ENCODE measurements at places on chromosomes 16 and 17.

- no peak for DNase-seq
These were observed 43.2 kb downstream of the TSC2 start for GRCh38 chr16:2090777-2091546.

GRCh38 chr17:17072546-17072945, 30.3 kb downstream of the MPRIP start:
- no peak for DNase-seq

- no peak for DNase-seq
These were observed 1.4 kb upstream of the TSPOAP1 start for GRCh38 chr17:58329810-58330537.

- DNase-seq = no peak
These were observed 32.5 kb upstream of the ENDOV start for GRCh38 chr17:80382446-80382845.

DNA sequence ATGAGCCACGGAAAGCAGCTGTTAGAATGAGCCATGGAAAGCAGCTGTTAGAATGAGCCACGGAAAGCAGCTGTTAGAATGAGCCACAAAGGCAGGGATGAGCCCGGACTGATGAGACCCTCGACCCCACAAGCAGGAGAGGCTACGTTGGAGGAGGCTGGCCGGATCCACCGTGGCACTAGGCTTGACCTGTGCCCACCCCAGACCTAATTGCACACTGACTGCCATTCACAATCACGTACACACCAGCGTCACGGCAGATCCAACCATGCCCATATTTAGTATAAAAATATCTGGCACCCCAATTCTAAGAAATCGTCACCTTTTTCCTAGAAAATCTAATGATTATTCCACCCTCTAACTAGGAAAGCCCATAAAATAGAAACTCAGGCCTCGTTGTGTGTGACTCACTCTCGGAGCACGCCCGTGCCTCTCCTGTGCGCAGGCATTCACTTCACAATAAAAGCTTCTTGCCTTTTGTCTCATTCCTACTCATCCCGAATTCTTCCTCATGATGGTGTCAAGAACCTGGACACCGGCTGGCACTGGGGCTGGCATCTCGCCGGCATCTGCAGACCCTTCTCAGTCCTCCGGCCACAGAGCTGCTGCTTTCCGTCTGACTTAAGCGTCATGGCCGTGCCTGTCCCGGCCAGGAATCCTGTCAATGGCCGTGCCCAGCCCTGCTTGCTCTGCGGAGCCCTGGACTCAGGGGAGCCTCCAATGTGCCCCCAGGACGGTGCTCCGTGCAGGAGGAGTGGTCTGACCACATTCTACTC, 5.5 kb upstream of the SECTM1 start:
- no peak for DNase-seq

DNA sequence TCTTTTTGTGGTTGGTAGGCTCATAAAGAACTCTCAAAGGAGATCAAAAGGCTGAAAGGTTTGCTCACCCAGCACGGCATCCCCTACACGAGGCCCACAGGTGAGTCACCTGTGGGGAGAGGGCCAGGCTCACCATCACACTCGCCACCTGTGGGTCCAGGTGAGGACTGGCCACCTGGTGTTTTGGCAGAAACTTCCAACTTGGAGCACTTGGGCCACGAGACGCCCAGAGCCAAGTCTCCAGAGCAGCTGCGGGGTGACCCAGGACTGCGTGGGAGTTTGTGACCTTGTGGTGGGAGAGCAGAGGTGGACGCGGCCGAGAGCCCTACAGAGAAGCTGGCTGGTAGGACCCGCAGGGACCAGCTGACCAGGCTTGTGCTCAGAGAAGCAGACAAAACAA, 11.1 kb downstream of the GNPTG start:
- DNase-seq = no peak

DNA sequence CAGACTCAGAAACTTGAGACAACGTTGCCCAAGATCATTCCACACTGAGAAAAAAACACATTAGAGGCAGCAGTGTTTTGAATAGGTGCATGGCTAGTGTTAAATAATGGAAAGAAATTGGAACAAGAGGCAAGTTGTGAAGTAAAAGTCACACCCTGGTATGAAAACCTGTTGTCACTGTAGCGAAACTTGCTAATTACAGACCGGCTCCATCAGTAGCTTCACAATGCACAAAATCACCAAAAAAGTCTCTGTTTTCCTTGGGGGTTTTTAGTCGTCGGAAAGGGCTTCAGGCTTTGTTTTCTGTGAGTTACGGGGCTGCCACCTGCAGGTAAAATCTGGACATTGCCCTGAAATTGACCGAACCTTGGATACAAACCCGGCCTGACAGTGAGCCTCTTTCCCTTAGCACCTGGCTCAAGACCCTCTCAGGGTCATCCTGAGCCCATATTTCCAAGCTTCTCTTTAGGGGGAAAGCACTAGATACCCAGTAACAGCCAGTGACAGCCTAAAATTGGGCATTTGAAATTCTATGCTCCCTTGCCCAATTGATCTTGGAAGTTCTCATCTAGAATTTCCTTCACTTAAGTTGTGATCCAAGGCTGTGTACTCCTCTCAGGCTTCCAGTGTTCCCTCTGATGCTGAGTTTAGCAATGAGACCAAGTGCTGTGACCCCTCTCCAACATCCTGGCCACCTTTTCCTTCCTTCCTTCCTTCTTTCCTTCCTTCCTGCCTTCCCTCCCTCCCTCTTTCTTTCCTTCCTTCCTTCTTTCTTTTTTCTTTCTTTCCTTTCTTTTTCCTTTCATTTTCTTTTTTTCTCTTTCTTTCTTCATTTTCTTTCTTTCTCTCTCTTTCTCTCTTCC, 7.2 kb upstream of the GRB2 start:
- DNase-seq = peak; percentile 39

- DNase-seq = no peak
These were observed 968 bp downstream of the CEP112 start for GRCh38 chr17:66190738-66191592.

DNA sequence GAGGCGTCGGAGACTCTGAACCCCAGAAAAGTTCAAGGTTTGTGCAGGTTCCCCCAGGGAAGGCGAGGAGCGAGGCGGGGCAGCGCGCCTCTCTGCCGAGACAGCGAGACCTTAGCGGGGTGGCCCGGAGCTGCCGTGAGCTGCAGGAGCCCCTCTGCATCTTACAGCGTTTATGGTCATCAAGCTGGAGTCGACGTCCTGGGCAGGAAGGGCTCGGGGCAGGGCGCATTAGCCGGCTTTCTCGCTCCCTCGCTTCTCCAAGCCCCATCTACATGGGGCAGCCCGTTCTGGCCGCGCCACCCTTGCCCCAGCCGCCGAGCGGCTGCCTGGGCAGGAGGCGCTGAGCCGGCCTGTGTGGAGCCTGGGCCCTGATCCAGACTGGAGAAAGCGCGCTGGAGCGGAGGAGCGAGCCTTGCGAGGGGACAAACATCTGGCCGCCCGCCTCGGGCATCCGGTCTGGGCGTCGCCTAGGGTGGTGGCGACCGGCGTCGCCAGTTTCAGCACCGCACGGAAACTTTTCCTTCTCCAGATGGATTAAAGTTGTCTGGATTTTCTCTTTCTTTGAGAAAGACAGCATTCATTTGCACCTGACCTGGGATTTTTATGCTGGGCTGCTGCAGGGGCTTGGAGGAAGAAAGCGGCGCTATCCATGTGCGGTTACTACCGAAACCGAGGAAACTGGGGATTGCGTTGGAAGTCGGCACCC, 750 bp downstream of the TMEM132E start:
- DNase-seq = no peak

GRCh38 chr16:57191056-57191571, 5.0 kb downstream of the RSPRY1 start:
- no peak for DNase-seq

DNA sequence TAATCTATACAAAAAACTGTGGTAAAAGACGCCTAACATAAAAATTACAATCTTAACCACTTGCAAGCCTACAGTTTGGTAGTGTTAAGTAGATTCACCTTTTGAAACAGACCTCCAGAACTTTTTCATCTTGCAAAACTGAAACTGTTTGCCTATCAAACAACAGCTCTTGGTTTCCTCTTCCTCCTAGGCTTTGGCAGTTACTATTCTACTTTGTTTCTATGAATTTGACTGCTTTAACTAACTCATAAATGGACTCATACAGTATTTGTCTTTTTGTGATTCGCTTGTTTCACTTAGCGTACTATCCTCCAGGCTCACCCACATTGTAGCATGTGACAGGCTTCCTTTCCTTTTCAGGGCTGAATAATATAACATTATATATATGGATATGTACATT, 97.0 kb downstream of the PRKCA start:
- DNase-seq = no peak

- no peak for DNase-seq
These were observed 50.3 kb downstream of the KPNA2 start for GRCh38 chr17:68085771-68086381.

GRCh38 chr17:81976332-81977210, 858 bp upstream of the ASPSCR1 start:
- no peak for DNase-seq

DNA sequence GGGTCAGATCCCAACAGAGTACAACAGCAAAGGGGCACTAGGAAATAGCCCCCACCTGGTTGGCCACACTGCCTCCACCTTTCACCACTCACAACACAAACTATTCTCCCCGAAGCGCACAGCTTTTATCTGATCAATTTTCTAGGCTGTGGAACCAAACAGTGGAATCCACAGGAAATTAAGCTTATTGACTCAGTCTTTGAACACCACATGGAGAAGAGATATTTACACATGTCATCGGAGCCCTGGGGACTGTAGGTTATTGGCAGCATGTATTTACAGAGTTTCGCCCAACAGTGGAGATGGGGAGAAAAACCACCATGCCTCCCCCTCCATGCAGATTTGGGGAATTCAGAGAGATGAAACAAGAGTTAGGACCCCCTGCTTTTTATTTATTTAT, 154.8 kb downstream of the XYLT1 start:
- no peak for DNase-seq

DNA sequence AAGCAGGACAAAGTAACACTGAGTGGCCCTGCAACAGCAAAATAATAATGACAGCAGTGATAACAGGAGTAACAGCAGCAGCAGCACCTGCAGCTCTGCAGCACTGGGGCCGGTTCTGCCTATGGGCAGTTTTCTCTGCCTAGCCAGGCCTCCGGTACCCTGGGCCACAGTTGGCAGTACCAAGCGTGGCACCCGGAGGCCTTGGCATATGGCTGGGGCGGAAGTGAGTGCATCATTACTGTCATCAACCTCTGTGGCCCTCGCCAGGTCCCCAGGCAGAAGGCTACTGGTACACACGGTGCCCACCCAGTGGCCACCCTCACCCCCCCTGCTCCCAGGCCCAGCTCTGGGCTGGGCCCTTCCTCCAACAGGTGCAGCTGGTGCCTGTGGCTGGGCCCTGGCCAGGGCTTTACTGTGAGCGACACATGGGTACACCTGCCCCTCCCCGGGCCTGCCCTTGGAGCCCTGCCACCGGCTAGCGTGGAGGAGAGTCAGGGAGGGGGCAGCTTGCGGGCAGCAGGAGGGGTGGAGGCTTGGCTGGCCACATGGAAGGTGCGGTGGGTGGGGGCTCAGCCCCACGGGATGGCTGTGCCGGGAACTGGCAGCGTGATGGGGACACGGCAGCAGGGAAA, 3.0 kb downstream of the KCNJ12 start:
- DNase-seq = no peak

DNA sequence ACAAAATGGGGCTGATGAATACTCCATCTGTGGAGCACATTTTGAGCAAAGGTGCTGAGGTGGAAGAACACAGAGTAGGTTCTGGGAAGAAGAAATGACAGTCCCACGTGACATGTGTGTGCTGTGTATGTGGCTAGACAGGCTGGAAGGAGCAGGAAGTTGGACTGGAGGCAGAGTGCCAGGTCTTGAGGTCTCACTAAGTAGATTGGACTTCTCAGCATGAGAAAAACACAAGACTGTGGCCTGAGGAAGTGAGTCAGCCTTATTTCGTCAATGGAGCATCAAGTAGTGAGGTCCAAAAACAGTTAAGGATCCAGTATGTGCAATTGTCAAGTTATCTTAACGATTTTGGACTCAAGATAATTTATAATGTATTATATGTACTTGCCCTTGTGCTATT, 736.5 kb downstream of the KCNJ2 start:
- no peak for DNase-seq

DNA sequence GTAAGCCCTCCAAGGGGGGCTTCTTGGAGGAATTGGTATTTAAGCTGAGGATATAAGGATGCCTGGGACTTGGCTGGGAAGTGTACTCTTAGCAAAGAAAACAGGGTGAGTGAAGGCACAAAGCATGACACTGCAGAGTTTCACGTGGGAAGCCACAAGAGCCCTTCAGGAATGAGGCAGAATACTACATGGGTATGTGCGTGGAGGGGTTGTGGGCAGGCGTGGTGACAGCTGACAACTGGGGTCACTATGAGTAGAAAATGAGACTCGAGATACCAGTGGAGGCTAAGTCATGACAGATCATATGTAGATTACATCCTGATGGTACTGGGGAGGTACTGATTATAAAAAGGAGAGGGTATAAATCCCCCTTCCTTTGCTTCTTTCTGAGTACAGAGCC, 78.1 kb upstream of the XYLT1 start:
- no peak for DNase-seq

DNA sequence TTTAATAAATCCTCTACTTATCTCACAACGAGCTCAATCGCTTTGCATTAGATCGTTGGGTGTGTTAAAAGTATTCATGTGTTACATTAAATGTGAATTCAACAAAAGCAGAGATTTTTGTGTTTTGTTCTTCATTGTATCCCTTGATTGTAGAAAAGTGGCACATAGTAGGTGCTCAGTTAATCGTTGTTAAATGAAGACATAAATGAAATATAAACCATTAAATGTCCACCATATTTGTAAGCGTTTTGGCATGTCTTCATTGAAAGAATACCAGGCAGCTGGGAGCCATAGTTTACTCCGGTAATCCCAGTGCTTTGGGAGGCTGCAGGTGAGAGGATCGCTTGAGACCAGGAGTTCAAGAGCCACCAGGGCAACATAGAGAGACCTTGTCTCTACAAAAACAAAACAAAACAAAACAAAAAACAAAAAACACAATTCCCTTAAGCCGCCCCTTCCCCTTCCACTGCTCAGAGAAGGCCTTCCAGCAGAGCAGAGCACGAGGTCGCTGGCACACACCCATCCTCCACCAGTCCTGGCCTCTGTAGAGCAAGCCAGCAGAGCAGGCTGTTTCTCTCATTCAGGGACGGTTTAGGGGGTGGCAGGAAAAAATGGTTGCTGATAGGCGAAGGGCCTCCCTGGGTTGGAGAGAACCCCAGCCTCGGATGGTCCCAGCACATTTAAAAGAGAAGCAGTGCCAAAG, 673 bp upstream of the CHD9 start:
- DNase-seq = no peak

DNA sequence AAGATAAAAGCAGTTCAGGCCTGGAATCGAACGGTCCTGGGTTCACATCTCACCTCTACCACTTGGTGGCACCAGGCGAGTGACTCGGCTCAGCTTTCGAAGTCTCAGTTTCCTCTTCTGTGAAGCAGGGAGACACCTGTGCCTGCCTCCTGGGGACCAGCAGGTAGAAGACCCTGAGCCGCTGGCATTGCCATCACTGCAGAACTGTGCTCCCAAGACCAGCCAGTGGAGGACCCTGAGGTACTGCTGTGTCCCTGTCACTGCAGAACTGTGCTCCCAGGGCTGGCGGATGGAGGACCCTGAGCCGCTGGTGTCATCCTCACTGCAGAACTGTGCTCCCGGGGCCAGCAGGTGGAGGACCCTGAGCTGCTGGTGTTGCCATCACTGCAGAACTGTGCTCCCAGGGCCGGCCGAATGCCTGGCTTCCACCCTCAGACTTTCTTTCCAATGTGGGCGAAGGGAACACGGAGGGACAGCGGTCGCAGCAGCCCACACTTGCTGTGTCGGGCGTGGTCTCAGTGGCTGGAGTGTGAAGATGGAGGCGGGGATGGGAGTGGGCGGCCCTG, 8.7 kb upstream of the SLC7A5 start:
- DNase-seq = no peak
